ENCODE measurements at places on chromosomes 6 and 20.

DNA sequence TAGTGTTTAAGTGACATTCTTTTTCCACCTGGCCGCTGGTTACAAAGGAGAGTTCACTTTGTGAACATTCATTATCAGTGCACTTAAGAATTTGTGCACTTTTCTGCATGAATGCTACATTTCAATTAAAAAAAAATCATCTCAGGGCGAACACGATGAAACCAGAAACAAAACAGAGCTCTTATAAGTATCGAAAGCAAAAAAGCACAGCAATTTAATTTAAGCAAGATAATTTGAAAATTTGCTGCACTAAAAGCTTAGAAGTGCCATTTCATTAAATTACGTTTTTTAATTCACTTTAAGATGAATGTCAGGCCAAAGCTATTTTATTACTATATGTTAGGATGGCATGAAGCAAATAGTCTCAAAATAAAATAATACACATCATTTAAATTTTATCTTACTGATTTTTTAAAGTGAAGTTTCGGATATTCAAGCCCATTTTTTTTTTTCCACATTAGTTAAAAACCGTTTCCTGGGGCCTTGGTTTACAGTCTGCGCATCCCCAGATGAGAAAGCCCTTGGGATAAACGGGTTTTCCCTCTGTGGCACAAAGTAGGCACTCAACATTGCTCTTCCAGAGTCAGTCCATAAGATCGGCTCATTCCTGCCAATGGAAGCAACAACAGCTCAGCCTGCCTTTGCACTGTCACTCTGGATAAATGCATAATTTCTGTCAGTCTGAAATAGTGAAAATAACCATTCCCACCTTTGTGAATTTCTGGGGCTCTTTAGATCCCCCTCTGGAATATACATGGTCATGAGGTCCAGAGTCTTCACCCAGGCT is 80.1 kb downstream of the FYN start:
- no peak for DNase-seq

DNA sequence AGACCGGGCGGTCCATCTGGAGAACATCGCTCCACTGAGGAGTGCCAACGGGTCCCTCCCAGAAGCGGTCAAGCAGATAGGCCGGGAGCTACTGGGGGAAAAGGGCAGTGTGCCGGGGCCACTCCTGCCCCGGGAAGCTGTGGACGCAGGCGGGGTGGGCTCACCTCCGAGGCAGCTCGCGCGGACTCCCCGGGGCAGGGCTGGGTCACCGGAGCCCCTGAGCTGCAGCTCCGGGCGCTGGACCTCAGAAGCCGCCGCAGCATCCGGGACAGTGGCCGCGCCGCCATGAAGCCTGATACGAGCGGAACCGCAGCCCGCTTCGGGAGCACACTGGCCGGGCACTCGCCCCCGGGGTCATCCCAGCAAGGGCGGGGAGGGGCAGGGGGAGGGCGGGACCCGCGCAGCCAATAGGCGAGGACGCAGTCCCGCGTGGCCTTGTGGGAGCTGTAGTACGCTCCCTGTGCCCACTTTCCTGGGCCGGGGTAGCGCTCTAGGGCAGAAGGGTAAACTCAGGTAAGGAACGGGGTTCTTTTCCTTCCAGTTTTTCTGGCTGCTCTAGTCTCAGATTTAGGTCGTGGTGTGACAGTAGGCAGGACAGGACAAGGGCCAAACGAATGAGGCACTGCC is at the start of gene MOCS1:
TSS of gene MOCS1 (minus strand) at position 332 of the 627 bp plus-strand sequence. CDS start at position 287, 45 bp downstream.
- peak; percentile 57 for DNase-seq

DNA sequence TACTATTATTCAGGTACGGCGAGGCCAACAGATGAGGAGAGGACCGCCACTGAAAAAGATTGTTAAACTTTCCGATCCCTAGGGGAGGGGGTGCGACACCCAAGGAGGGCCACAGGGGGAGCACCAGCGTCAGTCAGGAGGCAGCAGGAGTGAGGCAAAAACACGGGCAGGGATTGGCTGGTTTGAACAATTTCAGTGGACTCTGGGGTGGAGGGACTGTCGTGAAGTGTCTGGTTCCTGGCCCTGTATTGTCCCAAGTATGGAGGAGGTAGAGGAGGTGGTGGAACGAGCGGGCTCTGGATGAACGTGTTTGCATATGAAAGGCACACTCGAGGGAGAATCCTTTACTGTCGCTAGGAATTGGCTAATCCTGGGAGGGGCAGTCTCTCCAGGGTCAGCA is 32.5 kb upstream of the MCUR1 start:
- no peak for DNase-seq

GRCh38 chr20:1831606-1832005 is 63.6 kb upstream of the SIRPA start:
- no peak for DNase-seq

DNA sequence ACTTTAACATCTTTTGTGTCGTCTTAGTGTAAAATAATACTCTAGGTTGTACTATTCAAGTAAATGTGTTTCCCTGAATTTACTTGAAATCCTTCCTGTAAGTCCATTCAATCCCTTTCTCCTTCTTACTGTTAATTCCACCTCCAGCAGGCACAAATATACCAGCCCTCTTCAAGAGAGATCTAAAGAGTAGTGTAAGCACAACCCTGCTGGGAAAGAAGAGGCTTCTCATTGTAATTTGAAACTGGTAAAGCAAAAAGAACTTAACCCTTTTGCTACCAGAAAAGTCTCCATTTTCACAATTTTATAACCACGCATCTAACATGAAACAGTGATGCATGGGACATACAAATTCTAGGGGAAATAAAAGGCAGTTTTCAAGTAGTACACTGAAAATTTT is at the start of gene BMP5:
TSS of gene BMP5 (minus strand) at position 191 of the 400 bp plus-strand sequence. CDS start 725 bp downstream, outside the sequence.
- DNase-seq, result no peak

- no peak for DNase-seq
Measured at GRCh38 chr6:69617163-69617562, 179.6 kb downstream of the LMBRD1 start.

DNA sequence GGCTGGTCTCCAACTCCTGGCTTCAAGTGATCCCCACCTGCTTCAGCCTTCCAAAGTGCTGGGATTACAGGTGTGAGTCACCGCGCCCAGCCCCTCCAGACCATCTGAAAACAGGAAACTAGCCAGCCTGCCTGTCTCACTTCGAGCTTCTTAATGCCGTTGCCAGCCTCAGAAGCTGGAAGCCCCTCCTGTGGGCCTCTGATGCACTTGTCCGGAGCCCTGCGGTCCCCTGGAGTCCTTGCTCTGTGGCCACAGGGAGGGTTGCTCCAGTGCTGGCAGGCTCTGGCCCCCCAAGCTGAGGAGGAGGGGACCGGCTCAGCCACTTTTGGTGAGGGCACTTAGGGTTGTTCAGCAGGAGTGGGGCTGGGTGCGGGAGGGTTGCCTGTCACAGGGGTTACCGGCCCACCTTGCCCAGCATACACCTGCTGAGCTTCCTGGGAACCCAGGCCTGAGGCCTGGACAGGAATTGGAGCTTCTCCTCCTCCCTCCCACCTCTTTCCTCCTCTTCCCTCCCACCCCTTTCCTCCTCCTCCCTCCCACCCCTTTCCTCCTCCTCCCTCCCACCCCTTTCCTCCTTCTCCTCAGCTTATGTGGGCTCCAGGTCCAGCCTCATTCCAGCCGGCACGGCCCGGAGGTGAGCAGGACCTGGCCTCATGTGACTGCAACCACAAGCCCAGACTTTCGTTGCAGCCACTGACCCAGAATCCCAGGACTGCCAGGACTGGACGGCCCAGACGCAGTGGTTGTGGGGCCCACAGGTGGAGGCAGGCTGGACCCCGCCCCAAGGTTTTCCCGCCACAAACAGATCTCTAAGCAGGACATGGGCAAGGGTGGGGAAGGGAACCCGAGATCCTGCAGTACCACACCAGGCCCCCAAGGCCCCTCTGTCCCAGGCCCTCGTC is 9.4 kb upstream of the BIRC7 start:
- no peak for DNase-seq

GRCh38 chr6:106513808-106514582 is 115.3 kb downstream of the RTN4IP1 start:
- no peak for DNase-seq

GRCh38 chr6:158476389-158476788 is 83.5 kb upstream of the TMEM181 start:
- DNase-seq, result no peak
